LHCN-M2 (cell line): ENCODE measurements at places on chromosomes 5 and 9. TPM values are rescaled to one million over a fixed set of nuclear protein-coding genes. Genes with fewer than 3 reads are reported as not detected.

Gene TNFSF8
- total RNA-seq, result not detected in 2 replicates

- no peak for DNase-seq
Observed at GRCh38 chr5:116566251-116566650, 8.4 kb downstream of the SEMA6A start.

Gene BTNL8
- total RNA-seq, result not detected in 2 replicates

GRCh38 chr5:39323542-39323941, 40.8 kb downstream of the C9 start:
- DNase-seq, result no peak

DNA sequence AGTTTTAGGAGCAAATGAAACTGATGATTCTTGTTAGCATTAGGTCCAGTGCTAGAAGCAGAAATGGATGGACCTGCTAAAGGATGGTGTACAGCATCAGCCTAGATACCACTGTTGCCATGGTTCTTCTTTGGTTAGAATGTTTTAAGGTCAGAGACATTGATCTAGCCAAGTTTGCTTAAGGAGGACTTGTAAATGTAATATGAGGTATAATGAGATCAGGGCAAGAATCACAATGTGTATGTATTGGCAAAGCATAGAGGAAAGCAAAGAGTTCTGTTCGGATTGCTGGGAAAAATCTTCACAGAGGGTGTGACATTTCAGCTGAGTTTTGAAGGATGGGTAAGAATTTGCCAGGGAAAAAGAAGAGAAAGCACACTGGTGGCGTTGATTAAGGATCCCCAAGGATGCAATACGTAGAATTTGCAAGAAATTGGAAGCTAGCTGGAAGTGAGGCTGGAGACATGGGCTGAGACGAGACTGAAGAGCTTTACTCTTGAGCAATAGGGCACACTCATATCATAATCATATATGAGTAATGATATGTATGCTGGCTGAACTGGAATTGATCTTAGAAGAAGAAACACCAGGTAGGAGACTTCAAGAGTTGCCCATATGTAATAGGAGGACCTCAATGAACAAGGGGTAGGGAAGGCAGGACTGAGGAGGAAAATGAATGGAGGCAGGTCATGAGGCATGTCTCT, 102.0 kb downstream of the ZNF462 start:
- no peak for DNase-seq
